ENCODE measurements at places on chromosomes 3 and 15.

DNA sequence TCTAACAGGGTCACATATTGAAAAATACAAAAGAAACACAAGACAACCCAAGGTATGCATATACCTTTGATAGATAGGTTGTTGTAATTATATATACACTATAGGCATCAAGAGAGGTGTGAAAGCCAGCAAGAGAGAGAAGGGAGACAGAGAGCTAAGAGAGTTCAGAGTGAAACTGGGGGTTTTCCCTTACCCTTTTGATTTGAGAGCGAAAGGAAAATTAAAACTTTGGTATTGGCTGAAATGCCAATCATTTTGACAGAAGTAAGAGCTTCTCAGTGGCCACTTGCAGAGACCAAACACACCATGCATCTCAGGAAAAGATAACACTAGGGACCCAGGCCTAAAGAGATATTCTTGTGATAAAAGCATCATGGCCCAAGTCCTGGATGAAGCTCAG, 183.6 kb downstream of the SHOX2 start:
- DNase-seq: no peak

- no peak for DNase-seq
Measured at GRCh38 chr15:28271697-28272260, 50.2 kb downstream of the HERC2 start.

- DNase-seq: no peak
Measured at GRCh38 chr15:60757831-60758570, 279.1 kb upstream of the ICE2 start.

GRCh38 chr3:99817437-99818240, at the start of gene CMSS1:
CMSS1 (plus strand) TSS chr3:99817862.
- DNase-seq: peak; percentile 67

DNA sequence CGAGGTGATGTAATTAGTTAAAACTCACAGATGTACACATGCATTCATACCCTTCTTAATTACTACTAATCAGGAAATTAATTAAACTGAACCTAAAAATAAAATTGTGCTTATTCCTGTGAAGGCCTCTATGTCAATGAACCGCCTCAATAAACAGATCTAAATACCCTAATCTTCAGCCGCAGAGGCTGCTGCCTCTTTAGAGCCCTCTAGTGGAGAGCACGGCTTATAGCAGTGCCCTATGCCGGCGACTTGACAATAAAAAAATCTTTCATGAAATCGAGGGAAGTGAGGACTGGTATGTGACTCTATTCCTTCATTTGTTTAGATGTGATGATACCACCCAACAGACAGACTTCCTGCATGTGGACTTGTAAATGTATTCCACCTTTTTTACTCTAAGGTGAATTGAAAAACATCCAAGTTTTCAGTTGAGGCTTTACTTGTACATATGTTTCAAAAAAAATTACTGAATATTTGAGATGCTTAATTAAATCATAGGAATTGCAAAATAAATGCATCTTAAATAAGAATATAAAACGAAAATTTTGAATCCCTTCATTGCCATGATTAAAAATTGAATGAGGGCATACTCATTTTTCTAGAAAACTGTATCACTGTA, 8.3 kb upstream of the EPHA3 start:
- DNase-seq: no peak

GRCh38 chr3:123586131-123586530, 1.3 kb upstream of the HACD2 start:
- DNase-seq: no peak

DNA sequence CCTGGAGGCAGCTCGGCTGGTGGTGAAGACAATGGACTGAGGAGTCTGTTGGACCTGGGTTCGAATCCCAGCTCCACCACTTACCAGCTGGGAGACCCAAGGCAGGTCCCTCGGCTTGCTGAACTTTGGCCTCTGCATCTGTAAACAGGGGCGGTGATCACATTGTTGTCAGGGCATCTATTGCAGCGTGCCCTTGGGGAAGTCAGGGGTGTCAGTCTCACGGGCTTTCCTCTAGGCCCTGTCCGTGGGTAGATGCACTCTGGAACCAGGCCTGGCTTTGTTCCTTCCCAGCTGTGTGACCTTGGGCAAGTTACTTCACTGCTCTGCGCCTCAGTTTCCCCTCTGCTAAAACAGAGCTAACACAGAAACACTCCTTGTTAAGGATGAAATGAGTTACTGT, 68.8 kb upstream of the SLC6A6 start:
- no peak for DNase-seq

- no peak for DNase-seq
Measured at GRCh38 chr15:69662645-69663000, 210.0 kb downstream of the RPLP1 start.

GRCh38 chr15:59329570-59330350, 42.9 kb downstream of the MYO1E start:
- DNase-seq: no peak

DNA sequence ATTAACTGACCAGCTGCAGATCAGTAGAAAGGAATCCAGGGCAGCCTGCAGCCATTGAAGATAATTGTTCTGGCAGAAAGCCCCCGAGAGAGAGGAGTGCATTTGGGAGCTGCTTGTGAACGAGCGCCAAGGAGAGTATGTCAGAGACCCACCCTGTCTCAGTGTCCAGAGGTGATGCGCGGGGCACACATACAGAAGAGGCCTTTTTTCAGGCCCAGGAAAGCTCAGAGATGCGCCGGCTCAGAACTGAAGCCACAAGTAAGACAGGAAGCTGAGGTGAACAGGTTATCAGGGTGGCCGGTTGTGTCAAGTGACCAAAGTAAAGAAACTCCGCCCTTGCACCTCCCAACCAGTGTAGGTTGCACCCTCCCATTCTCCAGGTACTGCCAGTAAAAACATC, 59.8 kb upstream of the HEG1 start:
- no peak for DNase-seq

DNA sequence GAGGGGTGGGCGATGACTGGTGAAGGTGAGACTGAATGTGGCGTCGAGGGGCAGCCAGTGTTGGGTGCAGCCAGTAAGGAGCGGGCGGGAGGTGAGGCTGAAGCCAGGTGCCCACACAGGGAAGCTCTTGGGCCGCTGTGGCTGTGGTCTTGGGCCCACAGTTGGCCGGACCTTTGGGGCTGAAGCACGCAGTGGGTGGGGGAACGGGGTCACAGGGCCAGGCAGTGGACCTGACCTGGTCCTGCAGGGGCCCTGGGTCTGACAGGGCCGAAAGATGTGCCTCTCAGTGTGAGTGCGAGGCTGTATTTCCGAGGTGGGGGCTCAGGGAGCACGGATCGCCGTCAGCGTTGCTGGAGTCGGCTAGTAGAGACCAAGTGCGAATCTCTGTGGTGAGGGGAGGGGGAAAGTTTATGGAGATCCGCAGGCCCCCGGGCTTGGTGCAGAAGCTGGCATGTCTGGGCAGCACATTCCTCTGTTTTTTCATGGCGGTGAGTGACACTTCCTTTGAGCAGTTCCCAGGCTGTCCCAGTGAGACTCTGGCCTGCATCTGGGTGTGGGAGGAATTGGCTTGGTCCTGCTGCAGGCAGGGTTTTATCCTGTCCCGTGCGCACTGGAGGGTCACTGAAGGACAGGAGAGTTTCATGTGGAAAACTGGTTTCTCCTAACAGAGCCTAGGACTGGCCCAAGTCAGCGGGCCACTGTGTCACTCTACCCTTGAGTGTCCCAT, 100.8 kb downstream of the TMEM266 start:
- DNase-seq: no peak

- no peak for DNase-seq
Measured at GRCh38 chr3:116743062-116743461, 33.5 kb downstream of the TUSC7 start.

DNA sequence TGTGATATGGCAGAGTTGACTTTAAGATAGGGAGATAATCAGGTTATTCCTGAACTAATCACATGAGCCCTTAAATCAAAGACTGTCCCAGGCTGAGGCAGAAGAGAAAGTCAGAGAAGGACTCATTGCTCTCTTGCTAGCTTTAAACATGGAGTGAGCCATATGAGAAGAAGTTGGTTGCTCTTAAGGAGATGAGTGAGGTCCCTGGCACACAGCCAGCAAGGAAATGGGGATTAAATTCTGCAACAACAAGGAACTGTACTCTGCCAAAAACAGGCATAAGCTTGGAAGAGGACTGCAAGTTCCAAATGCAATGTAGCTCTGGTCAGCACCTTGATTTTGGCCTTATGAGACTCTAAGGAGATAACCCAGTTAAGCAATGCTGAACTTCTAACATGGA, 457.0 kb downstream of the PLOD2 start:
- no peak for DNase-seq

- DNase-seq: no peak
Measured at GRCh38 chr15:53535886-53536285, 223.6 kb downstream of the WDR72 start.

DNA sequence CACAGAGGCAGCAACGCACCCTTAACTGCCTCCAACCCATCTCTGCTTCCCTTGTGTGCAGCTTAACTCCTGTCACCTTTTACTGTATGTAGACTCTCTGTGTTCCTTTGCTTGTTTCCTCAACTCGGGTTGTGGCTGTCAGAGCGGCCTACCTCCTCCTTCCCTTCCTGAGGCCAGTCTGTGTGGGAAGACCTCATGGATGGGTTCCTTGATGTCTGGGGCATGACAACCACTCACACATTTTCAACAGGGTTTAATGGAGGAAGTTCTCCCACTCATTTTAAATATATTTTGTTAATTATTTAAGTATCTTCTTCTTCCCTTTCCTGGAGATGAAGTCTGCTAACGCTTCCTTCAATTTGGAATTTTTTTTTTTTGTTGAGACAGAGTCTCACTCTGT, 1.8 kb upstream of the CSPG5 start:
- DNase-seq: no peak

- no peak for DNase-seq
Measured at GRCh38 chr3:62502315-62503300, 129.3 kb upstream of the FEZF2 start.

DNA sequence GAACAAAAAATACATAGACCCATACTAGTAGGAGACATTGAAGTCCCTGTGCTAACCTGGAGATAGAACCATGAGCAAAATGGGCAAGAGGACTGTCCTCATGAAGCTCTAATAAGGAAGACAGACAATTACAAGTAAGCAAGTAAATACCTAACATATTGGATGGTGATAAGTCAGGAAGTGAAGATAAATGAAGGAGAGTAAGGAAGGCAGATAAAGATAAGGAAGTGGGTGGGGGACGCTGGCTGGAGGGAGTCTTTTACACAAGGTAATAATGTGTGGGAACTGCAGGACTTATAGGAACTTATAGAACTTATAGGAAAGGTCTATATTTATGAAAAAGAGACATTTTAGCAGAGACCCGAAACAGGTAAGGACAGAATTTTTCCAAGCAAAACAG, 148.9 kb upstream of the ABI3BP start:
- DNase-seq: no peak

DNA sequence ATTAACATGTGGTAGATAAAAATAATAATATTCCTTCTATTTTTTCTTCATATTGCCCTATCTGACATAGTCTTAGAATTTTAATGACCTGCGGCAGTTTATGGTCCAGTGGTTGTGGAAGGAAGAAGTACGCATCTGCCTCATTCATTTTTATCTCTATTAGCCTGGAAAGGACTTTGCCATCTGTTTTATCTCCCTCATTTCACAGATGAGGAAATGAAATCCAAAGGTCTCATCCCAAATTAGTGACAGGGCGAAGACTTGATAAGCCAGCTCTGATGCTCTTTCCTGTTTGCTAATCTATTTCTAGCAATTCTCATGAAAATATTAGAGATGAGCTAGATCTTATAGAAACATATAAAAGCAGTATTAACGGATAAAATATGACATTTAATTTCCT, 113.3 kb downstream of the KLHL25 start:
- DNase-seq: no peak

DNA sequence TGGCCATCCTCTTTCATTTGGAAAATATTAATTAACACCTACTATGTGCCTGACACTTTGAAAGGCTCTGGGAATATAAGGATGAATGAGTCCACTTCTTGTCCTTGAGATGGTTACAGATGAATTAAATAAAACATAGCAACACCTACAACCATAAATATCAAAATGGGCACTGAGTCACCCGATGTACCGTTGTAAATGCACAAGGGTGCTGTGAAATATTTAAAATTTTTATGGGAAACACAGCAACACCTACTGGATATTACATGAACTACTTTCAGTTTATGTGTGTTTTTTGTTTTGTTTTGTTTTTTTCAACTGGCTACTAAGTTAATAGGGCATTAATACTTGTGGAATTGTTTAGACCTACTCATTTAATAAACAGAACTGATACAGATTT, 239.0 kb upstream of the NAALADL2 start:
- DNase-seq: no peak

- DNase-seq: no peak
Measured at GRCh38 chr3:179871782-179872181, 165.0 kb downstream of the PEX5L start.

DNA sequence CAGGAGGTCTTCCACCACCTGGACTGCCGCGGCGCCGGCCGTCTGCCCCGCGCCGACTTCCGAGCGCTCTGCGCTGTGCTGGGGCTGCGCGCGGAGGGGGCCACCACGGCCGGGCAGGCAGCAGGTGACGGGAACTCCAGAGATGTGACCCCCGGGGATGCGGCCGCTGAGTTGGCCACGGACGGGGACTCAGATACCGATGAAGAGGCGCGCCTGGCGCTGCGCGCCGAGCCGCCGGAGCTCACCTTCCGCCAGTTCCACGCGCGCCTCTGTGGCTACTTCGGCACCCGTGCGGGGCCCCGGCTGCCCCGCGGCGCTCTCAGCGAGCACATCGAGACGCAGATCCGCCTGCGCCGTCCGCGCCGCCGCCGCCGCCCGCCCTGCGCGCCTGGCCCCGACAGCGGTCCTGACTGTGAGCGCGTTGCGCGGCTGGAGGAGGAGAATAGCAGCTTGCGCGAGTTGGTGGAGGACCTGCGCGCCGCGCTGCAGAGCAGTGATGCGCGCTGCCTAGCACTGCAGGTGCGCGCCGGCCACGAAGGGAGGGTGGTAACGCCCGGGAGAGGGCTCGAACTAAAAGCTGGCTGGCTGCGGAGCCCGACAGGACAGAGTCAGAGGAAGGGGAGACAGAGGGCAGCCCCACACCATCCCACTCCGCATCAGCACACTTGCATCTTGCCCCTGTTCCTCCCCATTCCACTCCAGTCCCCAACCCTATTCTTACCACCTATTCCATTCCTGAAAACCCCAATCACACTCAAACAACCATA, 885 bp downstream of the EFCC1 start:
- no peak for DNase-seq

GRCh38 chr15:60565407-60565806, 86.5 kb upstream of the ICE2 start:
- no peak for DNase-seq

- DNase-seq: no peak
Measured at GRCh38 chr15:72923289-72923688, 129.0 kb upstream of the NEO1 start.

- no peak for DNase-seq
Measured at GRCh38 chr3:14740983-14741382, 66.0 kb downstream of the C3orf20 start.

DNA sequence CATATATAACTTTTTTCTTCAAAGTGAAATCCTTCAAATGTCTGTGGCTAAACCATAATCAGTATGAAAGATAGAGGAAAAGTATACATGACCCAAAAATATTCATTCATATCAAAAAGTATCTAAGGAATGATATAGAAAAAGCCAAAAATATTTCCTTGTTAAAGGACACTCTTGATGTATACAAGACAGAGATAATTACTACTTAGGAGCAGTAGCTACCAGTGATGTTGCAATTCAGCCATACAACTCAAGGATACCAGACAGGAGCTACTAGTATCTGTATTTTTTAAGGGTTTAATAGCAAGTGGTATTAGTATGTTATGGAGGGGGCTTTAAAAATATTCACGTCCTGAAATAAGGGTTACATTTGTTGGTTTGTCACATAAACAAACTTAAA, 37.0 kb downstream of the FBXL22 start:
- no peak for DNase-seq
